Activated CD4-positive, alpha-beta T cell treated with anti-CD3 and anti-CD28 coated beads for 36 hours (primary cell): ENCODE measurements at places on chromosomes 5 and 9.

- no peak for DNase-seq
Observed at GRCh38 chr9:129097671-129098306, 12.8 kb downstream of the CRAT start.

DNA sequence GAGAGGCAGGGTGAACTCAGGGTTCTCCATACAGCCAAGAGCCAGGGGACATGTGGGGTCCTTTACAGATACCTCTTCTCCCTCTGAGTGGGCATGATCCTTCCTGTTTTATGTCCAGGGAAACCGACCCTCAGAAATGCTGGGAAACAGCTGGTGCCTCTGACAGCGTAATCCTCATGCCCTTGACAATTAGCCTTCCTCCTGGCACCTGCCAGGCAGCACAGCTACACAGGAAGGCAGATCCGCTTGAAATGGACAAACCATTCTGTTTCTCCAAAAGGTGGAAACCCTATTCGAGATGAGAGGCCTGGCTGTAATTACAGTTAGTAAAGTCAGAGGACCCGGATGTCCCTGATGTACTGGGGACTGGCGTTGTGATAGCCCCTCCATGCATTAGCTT lies 7.2 kb downstream of the ERGIC1 start:
- DNase-seq, result no peak

DNA sequence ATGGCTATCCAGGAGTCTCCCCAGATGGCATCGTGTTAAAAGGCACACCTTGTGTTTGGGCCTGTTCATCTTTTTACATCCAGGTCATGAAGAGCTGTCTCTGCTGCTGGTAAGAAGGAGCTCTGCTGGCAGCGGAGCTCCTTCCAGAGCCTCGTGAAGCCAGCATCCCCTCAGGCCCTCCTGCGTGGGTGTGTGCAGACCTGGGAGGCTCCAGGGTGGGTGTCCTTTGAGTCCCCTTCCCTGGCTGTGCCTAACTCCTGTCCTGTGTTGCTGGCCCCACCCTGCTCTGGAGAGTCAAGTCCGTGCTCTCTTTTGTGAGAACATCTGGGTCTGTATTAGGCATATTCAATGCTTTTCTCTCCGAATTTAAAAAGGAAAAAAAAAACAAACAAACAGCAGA lies 149.6 kb upstream of the IRX2 start:
- no peak for DNase-seq

GRCh38 chr5:103929338-103930013 lies 366.9 kb upstream of the NUDT12 start:
- no peak for DNase-seq

DNA sequence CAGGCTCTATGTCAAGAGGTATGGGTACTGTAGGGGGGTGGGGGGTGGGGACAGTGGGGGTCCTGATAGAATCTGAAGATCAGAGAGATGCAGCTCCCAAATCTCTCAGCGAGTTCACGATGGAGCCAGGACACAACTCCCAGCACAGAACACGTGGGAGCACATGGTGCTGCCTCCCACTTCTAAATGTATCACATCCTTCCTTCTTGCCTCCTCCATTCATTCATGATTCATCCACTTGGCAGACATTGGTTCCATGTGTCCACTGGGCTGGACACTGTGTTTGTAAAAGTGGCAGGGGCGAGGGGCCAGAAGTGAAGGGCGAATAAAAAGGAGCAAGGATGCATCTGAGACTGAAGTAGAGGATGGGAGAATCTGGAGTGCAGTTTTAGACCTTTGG lies 33.9 kb downstream of the SH3TC2 start:
- DNase-seq, result no peak

DNA sequence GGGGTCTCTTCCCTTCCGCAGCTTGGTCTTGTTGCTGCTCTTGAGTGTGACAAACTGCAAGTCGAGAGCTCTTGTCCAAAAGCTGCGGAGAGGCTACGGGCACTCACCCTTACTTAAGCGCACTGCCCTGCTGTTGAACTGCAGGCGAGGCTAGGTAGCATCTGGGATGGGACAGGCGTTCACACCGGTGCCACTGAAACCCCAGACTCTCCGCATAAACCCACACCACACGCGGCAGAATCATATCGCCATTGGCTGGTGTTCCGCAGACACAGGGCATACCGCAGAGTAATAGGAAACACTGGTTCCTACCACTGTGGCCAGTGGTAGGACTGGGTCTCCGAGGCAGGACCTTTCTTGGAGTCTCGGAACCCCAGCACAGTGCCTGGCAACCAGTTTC lies 2.2 kb upstream of the NPR3 start:
- DNase-seq, result peak; percentile 7

DNA sequence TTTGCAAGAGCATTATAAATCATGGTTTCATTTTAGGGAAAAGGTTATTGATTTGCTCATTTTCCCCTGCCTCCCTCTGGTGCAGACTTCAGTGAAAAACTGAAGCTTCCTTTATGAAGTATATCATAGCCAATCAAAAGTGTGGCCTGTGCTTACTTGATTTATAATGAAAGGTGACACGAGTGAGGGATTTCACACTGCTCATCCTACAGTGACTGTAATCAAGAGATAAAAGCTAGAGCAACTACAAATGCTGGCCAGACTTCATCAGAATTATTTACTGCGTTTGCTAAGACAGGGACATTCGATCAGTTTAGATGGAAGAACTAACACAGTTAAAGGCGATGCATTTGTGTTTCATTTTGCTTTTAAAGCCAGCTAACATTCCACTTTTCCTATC lies 151.5 kb downstream of the SV2C start:
- no peak for DNase-seq

- DNase-seq, result no peak
Observed at GRCh38 chr9:112786829-112787520, 36.4 kb downstream of the SNX30 start.

GRCh38 chr5:125269926-125270325 lies 523.5 kb upstream of the ZNF608 start:
- no peak for DNase-seq

- DNase-seq, result no peak
Observed at GRCh38 chr9:79657891-79658290, 86.1 kb downstream of the TLE4 start.

- DNase-seq, result no peak
Observed at GRCh38 chr5:61626639-61627282, 294.7 kb downstream of the ZSWIM6 start.

- no peak for DNase-seq
Observed at GRCh38 chr5:137724251-137724650, 11.6 kb downstream of the KLHL3 start.
